Motor neuron (in vitro differentiated cells): ENCODE measurements at places on chromosomes 4 and X.
A peak's percentile ranks its signal among the peaks of the same experiment; 100 is the strongest.

DNA sequence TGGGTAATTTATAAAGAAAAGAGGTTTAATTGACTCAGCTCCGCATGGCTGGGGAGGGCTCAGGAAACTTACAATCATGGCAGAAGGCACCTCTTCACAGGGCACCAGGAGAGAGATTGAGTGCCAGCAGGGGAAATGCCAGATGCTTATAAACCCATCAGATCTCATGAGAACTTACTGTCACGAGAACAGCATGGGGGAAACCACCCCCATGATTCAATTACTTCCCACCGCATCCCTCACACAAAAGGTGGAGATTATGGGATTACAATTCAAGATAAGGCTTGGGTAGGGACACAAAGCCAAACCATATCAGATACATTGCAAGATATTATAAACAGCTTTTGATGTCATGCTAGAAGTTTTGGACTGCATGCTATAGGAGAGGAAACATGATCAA is 204.3 kb downstream of the VEGFC start:
- no peak for ATAC-seq

- no peak for ATAC-seq
Measured at GRCh38 chr4:90349636-90350035, 222.4 kb downstream of the CCSER1 start.

GRCh38 chr4:116361790-116362189 is 723.6 kb downstream of the TRAM1L1 start:
- no peak for ATAC-seq

DNA sequence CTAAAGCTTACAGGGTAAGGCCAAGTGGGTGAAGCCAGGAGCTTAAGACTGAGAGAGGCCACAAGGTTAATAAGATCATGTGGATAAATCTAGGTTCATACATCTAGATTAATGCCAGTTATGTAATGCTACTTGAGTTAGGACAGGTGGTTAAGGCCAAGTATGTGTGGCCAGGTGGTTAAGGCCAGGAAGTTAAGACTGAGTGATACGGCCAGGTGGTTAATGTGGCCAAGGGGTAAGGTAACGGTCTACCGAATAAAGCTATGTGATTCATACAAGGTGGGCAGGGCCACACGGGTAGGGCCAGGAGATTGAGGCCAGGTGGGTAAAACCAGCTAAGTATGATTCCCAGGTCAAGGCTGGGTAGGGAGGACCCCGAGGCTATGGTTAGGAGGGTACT is 223.0 kb downstream of the TACR3 start:
- ATAC-seq, result no peak

DNA sequence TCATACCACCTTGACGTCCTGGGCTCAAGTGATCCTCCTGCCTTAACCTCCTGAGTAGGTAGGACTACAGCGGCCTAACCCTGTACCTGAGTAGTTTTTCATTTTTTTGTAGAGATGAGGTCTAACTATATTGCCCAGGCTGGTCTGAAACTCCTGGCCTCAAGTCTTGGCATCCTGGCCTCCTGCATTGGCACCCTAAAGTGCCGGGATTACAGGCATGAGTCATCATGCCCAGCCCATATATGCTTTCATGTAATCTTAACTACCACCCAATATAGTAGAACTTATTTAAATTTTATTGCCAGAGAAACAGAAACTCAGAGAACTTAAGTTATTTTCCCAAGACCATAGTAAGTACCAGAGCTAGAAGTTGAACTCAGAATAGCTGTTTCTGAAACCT is 27.1 kb downstream of the AFM start:
- ATAC-seq, result no peak

- no peak for ATAC-seq
Measured at GRCh38 chr4:60617731-60618130, 582.4 kb upstream of the ADGRL3 start.

DNA sequence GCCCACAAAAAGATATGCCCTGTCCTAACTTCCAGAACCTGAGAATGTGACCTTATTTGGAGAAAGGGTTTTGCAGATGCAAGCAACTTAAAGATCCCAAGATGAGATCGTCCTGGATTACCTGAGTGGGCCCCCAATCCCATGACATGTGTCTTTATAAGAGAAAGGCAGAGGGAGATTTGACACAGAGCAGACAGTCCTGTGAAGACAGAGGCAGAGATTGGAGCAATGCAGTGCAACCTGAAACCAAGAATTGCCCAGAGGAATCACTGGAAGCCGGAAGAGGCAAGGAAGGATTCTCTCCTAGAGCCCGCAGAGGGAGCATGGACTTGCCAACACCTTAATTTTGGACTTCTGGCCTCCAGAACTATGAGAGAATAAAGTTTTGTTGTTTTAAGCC is 171.5 kb downstream of the SMIM20 start:
- ATAC-seq, result no peak

DNA sequence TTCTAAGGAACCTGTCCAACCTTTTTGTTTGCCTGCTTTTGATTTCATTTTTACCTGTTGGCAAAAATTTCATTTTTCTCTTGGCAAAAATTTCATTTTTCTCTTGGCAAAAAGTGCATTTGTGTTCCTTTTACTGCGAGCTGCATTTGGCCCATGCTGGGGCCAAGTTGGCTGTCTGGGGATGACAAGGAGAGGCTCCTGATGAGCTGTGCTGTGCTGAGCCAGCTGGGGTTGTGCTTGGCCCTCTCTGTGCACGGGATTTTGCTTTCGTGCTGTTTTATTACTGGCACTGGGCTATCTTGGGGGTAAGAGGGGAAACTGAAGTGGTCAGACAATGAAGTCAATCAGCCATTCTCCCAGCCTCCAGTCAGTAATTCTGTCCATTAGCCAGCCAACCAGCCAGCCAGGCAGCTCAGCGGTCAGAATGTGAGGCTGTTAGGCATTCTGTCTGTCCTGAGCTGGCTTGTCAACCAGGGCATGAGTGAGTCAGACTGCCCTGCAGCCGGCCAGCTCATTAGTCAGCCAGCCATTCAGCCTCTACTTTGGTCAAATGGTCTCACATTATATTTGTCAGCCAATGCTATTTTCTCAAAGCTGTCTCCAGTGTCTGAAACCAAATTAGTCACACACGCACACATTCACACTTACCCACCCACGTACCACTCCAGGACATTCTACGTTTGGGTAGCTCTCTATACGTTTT is 56.9 kb upstream of the PRPS1 start:
- no peak for ATAC-seq

DNA sequence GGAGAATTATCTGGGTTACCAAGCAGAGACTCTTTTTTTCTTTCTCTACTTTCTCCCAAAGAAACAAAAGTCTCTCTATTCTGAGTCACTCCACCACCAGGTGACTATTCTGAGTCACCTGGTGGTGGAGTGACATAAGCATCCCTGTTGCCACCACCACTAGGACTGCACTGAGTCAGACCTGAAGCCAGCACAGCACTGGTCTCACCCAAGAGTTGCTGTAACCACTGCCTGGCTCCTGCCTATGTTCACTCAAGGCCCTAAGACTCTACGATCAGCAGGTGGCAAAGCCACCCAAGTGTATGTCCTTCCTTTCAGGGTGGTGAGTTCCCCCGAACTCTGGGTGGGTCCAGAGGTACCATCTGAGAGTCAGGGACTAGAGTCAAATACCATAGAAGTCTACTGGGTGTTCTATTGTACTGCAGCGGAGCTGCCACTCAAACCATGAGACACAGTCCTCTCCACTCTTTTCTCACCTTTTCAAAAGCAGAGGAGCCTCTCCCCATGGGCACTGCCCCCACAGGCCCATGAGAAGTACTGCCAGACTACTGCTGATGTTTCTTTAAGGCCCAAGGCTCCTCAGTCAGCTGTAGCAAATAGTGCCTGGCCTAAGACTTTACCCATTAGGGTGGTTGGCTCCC is 209.6 kb upstream of the IRS4 start:
- no peak for ATAC-seq

DNA sequence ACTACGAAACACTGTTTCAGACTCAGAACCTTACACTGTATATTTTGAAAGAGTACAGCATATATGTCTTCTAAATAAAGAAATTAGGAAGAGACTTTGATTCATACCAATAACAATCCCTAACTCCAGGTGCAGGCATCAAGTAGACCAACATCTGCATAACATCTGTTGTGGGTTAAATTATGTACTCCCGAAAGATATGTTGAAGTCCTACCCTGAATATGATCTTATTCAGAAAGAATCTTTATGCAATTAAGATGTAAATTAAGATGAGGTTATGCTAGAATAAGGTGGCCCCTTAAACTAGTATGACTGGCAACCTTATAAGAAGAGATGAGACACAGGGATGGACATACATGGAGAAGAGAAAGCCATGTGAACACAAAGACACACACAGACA is 117.9 kb downstream of the INPP4B start:
- ATAC-seq, result no peak

DNA sequence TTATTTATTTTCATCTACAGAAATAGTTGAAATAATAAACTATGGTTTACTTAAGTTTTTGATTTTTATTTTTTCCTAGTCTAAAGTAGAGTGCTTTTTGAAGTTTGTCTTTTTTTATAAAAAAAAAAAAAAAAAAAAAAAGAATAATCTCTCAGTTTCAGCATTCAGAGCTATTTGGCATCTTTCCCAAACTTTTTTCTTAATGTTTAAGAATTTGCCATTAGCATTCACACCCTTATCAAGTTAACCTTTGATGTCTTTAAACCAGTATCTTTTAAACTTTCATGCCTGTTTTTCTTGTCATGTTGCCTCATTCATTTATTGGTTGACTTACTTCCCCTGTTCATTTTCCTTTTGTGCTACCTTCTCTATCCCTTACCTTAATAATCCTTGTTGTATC is 60.9 kb upstream of the FHDC1 start:
- ATAC-seq, result no peak

DNA sequence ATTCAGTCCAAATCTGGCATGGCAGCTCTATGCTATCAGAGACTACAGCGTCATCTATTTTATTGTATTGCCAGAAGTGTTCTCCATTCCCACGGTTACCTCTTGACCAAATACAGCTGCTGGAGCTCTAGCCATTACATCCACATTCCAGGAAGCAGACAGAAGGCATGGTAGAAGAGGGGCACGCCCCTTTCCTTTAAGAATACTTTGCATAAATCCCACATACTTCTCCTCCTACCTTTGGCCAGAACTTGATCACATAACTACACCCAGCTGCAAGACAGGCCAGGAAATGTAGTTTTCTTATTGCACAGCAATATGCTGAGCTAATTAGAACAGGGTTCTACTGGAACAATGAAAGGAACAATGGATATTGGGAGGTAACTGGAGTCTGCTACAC is 14.9 kb downstream of the SLC9A7 start:
- no peak for ATAC-seq

DNA sequence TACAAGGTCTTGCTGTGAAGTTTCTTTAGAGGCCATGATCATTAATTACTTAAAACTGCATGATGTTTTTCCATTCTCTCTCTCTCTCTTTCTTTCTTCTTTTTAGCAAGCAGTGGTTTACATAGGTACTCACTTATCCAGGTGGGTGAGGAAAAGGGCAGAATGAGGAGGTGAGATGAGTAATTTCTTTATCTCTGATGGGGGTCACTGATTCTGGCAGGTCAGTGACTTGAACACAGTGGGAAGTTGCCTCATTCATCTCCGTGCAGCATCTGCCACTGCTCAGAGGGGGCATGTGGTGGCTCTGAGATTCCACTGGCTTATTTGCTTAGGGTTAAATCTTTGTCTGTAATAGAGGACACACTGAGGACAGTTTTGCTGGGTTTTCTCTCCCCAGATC is 62.6 kb downstream of the FAM114A1 start:
- ATAC-seq, result no peak

DNA sequence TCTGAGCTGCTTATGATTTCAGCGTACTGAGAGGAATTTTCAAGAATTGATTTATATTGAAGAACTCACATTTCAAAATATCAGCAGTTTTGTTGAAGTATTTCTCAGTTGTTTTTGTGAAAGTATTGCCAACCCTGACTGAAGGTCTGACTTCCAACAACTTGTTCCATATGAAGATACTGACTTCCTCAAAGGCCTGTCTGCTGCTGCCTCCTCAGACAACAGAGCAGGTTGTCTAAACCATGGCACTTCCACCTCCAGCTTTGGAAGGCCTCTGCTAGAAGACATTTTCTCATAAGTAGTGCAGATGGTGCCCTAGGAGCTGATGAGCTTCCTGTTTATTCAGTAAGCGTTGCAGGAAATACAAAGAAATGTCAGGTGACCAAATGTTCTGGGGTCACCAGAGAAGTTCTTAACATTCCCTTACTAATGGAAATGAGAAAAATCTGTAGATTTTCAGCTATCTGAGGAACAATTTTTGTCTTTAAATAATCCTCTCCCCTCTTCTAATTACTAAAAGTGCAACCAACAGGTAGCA is 28.8 kb downstream of the FGF2 start:
- no peak for ATAC-seq

DNA sequence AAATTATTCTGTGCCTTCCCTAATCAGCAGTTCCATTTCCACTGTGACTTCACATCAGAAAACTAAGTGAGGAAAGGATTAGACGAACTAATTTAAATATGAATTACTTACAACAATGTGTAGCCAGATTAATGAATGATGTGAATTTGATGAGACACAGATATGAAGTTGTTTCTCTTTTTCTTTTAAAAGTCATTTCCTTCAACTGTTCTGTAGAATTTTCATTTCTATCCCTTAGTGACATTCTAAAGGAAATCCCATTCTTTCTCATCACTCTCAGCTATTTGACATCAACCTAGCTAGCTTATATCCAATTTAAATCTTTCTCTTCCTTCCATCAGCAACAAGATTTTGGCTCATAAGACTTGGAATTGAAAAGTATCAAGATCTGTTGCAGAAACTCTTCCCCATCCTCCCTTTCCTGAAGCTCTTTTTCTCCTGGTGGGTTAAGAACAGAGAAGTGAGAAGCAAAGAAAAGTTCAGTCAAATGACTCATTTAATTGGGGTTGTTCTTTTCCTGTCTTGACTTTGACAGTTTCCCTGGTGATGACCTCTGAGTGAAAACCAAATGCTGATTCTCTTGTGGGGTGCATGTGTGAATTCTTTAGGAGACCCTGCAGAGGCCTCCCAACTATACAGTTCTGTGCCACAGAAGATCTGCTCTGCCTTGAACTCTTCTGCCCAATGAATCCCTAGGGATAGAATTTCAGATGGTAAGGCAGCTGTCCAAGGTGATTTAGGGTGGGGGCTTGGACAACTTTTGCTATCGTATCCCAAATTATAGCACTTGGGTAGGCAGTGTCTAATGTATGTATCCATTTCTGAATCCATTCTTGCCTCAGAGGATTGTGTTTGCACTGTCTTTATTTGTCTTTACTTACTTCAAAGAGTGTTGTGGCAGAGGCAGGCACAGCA is 232.5 kb upstream of the GPRIN3 start:
- ATAC-seq, result no peak

- peak; percentile 45 for ATAC-seq
Measured at GRCh38 chr4:155687380-155687982, 20.8 kb downstream of the GUCY1A1 start.

- ATAC-seq, result no peak
Measured at GRCh38 chrX:102883491-102883890, 53.6 kb upstream of the RAB40AL start.

DNA sequence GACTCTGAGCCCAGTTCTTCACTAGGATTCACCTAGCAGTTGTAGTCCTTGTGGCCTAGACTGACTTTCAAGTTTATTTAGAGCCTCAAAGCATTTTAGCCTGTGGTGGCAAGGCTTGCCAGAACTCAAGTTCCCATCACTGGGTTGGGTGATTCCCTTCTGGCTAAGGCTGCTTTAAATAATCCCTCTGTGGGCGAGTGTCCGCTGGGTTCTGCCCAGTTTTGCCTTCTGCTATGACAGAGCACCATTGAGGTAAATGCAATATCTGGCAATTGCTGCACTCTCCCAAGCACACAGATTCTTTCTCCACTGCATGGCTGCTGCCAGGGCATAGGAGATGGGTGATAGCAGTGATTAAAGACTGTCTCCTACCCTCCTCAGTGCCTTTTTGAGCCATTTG is 90.8 kb upstream of the RLIM start:
- ATAC-seq, result no peak
